Activated T-cell treated with anti-CD3 and anti-CD28 coated beads for 24 hours (primary cell): ENCODE measurements at places on chromosomes 6 and 20.

DNA sequence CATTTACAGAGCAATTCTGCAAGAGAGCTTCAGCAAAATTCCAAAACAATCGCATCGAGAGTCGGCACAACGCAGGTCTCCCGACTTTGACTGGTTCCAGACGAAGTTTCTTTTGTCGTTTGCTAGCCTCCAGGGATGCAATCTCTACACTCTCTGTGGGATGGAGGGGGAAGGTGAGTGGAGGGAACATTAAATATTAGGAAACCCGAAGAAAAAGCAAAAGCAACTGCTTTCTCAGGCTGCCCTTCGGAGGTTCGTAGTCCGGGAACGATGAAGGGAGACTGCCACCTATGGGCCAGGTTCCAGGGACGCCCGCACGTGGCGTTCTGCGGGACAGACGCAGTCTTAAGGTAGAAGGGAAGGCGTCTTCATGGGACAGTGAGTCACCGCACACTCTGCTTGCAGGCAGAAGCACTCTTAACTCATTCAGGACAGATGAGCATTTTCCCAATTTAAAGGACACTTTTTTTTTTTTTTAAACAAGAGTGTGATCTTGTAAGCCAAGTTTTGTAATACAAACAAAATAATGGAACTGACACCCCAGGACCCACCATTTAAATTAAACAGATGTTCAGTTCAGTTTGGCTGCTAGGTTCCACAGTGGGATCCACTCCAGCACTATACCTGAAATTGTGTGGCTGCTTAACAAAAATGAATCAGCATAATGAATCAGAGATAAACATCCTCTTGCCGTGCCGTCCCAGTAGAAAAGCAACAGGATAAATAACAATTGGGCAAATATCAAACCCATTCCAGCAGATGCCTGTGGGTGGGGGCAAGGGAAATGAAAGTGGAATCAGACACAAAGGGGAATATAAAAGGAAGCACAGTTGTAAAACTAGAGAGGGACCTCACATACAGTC lies 65.8 kb upstream of the ARMC2 start:
- DNase-seq = peak; percentile 69

DNA sequence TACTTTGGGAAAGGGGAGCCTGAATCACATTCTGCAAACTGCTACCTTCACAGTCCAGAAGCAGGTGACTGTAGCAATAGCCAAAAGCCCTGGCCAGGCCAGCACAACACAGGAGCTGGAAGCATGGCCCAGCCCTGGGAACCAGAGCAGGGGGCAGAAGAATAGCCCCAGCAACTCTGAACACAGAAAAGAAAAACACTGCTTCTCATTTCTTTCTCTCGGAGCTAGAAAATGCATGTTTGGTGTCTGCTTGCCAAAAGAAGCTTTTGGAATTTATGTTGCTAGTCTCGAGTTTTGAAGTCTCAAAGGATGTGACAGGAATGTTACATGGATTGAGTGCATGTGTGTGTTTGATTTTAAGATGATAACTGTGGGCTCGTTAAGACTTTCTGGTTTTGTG lies 79.8 kb upstream of the SCAF8 start:
- DNase-seq = no peak

- DNase-seq = no peak
Measured at GRCh38 chr6:91081452-91082067, 494.7 kb upstream of the MAP3K7 start.

GRCh38 chr6:164871783-164872182 lies 437.6 kb downstream of the C6orf118 start:
- no peak for DNase-seq

GRCh38 chr6:73079611-73079955 lies 145.7 kb downstream of the KHDC1L start:
- DNase-seq = no peak
